DMS79 treated with DMSO at 0.1 percent for 48 hours (cell line): ENCODE measurements at places on chromosomes 11 and 22.

GRCh38 chr11:124648610-124649009 lies 24.9 kb downstream of the SIAE start:
- no peak for DNase-seq

DNA sequence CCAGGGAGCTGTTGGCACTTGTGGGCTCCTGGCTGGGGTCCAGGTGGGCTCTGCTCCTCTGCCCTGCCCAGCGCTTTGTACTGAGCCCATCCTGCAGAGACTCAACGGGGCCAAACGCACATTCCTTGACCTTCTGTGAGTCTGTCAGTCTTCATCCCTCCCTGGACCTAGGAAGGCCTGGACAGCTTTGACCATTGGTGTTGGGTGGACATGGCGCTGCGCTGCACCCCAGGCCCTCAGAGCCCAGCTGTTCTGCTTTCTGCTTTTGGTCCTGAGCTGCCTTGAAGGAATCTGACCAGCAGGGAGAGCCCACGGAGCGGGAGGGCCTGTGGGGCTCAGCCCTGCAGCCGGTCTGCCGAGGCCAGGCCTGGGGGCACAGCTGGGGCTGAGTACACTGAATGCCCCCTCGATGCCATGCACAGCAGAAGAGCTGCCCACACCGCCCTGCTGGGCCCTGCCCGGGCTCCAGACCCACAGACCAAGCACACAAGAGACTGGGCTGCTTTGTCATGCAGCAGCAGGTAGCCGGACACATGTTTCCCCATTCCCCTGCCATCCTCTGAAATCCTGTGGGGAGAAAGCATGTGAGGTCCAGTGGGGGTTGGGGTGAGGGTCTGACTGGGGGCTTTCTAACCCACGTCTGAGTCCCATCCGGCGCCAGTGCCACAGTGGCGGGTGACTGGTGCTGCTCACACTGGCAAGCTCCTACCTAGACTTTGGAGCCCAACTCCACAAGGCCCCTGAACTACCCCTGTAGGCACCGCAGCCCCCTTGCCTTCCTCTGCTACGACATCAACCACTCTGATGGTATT lies 24.1 kb upstream of the CCDC188 start:
- no peak for DNase-seq

GRCh38 chr11:72293391-72293790 lies 49.4 kb upstream of the PHOX2A start:
- no peak for DNase-seq

- DNase-seq: peak; percentile 80
Measured at GRCh38 chr11:36186340-36187175, 102.7 kb downstream of the COMMD9 start.

- DNase-seq: no peak
Measured at GRCh38 chr11:92919048-92919447, 50.4 kb upstream of the MTNR1B start.

- DNase-seq: no peak
Measured at GRCh38 chr11:116332391-116332790, 440.4 kb downstream of the BUD13 start.

- peak; percentile 36 for DNase-seq
Measured at GRCh38 chr11:79440571-79441460, at the start of gene TENM4. TENM4 (minus strand) TSS chr11:79441030; CDS start chr11:79069944, 371,086 bp downstream.

DNA sequence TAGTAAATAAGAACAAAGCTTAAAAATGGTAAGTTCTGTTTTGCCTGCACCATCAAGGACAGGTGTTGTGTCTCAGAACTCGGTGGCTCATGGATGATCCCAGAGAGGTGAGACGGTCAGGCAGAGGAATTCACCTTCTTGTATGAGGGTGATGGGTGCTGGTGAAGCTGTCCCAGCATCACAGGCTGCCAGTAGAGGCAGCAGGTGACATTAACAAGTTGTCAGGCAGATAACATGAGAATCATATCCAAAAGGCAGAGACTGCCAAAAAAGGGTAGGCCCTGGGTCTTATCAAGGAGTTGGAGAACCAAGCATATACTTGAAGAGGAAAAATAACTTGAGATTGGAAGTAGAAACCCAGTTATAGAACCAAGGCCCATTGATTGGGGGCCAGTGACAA lies 437.8 kb downstream of the DYNC2H1 start:
- DNase-seq: no peak

DNA sequence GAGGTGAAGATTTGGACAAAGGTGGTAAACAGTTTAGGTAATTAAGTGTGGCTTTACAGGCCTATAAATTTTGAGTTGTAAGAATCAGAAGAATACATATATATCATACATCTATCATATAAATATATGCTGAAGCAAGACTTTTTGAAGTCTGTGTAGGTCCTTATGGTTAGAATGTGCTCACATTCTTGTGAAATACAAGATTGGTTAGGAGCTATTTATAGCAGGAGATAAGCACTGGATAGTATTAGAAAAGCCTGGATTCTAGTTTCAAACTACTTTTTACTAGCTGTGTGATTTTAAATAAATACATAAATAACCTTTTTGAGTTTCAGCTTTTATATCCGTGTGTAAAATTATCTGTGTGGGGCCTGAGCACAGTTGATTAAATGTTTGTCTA lies 42.3 kb downstream of the ANKRD42 start:
- no peak for DNase-seq

- peak; percentile 4 for DNase-seq
Measured at GRCh38 chr22:24525416-24526037, 29.4 kb downstream of the GUCD1 start.

GRCh38 chr11:119029340-119030028 lies 1.2 kb downstream of the SLC37A4 start:
- DNase-seq: peak; percentile 28

DNA sequence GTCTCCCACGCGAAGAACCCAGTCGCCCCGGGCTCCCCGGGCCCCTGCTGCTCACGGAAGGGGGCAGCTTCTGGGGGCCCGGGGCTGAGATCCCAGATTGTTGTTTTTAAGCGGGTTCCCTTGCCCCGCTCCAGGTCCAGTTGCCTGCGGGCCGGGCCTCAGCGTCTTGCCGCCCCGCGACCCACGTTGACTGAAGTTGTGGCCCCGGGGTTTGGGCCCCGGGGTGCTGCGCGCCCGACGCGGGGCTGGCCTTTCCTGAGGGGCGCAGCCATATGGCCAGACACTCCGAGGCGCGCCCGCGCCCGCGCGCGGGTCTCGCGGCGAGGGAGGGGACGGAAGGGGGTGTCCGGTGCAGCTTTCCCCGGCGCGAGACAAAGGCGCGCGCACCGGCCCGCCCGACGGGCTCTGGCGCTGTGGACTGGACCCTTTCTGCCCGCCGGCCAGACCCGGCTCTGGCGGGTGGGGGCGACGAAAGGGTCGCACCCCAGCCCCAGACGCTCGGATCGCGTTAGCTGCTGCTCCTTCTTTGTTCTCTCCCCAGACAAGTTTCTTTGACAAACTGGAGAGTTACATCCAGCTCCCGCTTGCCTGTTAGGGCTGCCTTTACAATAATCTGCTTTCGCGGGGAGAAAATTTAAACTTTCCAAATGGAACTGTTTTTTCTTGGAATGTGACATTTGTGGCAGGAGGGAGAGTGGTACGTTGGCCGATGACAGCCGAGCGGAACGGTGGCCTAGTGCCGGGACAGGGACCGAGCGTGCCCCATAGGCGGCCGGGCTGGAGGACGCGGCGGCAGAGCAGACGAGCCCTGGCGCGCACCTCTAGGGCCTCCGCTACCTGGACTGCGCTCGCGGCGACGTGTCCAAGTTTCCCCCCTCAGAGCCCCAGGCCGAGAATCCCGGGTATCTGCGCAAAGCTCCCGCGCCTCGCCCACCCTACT lies 716 bp downstream of the AMOTL1 start:
- DNase-seq: peak; percentile 72

DNA sequence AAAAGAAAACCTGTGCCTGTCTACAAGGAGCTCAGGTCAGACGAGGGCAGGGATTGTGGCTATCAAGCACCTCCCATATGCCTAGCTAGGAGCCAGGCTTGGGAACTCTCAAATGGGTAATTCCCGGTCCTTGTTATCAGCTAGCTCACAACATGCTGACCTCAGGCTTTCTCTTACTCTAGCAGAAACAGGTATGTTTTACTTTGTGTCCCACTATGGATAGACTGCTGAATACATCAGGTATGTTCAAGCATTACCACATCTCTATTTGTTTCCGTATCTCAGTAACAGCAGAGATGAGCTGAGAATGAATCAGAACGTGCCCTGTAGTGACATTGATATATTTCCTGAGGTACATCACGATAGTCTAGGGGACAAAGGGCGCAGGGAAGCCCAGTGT lies 29.4 kb downstream of the SHISA8 start:
- DNase-seq: no peak

DNA sequence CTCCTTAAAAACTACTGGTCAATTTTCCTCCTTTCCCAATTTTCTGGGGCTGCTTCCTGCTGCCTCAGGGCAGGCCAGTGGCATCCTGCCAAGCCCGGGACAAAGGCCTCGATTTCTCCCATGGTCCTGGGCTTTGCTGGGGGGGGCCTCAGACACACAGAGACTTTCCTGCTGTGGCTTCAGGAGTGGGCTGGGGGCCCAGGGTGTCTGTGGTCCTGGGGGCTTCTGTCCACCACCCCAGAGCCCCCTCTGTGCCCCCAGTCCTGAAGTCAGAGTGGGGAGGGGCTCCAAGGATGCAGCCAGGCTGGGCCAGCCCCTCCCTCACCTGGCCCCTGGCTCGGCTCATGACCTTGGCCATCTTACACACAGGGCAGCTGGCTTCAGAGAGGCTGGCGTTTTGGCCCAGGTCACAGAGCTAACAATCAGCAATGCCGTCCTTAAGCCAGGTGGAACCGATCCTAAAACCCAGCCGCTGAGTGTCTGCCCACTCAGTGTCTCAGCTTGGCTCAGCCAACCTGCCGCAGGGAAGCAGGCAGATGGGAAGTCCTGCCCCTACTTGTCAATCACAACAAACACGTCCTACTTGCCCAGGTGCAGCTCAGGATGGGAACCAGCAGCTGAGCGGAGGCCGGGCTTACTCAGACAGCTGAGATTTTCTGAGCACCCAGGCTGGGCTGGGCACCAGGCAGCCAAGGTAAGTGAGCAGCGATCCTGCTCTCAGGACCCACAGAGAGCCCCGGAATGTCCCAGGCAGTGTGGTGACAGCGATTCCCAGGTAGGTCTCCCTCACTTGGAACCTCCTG lies 34.6 kb downstream of the OSBPL5 start:
- no peak for DNase-seq

GRCh38 chr11:117663821-117664220 lies 133.2 kb downstream of the DSCAML1 start:
- DNase-seq: peak; percentile 99

- no peak for DNase-seq
Measured at GRCh38 chr11:69013009-69013951, at the start of gene MRGPRF. MRGPRF (minus strand) TSS chr11:69013246; CDS start chr11:69009901, 3,345 bp downstream.

- no peak for DNase-seq
Measured at GRCh38 chr11:14503023-14503422, 3.4 kb upstream of the COPB1 start.

DNA sequence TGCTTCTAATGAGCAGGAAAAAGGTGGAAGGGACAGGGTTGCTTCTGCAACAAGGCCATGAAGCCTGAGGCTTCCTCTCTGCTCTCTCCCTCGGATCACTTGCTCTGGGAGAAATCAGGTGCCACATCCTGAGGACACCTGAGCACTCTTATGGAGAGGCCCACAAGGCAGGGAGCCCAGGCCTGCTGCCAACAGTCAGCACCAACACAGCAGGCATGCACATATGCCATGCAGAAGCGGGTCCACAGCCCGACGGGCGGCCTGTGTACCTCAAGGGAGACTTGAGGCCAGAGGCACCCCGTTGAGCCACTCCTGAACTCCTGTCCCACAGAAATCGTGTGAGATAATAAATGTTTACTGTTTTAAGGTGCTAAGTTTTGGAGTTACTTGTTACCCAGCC lies 9.5 kb downstream of the TTLL12 start:
- DNase-seq: no peak

GRCh38 chr11:56659755-56660154 lies 3.7 kb upstream of the OR5AR1 start:
- DNase-seq: no peak

DNA sequence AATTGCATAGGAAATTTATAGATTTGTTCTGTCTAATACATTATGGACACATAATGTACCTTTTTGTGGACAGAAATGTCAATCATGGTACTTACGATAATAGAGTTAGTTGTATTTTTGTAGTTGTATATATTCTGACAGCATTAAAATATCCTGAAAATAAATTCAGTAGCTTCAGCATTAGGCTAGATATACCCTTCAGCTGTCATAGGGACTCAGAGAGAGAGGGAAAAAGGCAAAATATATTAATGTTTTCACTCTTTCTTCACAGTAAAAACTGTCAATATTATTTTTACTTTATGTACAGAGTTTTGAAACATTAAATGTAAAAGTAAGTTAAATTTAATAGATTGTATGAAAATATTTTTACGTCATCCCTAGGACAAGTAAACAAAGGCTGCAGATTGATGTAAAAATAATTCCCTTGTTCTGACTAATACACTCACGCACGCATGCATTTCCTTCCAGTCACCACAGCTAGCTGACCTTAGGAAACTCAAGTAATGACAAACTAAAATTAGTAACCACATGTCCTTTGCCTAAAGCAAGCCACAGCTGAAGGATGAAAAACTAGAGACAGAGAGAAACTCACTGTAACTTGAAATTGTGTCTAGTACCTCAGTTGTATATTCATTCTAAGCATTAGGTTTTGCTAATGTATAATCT lies 104.7 kb upstream of the CARD18 start:
- DNase-seq: no peak

GRCh38 chr11:71500601-71501021 lies 26.5 kb upstream of the KRTAP5-7 start:
- DNase-seq: no peak

DNA sequence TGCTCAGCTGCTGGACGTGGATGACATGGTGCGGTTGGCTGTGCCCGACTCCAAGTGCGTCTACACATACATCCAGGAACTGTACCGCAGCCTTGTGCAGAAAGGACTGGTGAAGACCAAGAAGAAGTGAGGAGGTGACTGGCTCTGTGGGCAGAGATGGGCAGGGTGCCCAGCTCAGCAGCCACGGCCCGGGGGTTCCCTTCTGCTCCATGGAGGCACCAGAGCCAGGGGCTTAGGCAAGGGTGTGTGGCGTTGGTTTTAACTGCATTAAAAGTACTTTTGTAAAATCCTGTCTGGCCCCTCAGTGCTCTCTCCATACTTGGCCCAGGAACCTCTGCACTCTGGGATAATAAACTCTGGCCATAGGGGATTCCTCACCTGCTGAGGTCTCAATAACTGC lies 12.6 kb downstream of the SMTNL1 start:
- DNase-seq: no peak

- DNase-seq: peak; percentile 27
Measured at GRCh38 chr11:118267486-118267885, 3.4 kb upstream of the MPZL2 start.

GRCh38 chr11:132475026-132475425 lies 1057.3 kb downstream of the OPCML start:
- DNase-seq: no peak

DNA sequence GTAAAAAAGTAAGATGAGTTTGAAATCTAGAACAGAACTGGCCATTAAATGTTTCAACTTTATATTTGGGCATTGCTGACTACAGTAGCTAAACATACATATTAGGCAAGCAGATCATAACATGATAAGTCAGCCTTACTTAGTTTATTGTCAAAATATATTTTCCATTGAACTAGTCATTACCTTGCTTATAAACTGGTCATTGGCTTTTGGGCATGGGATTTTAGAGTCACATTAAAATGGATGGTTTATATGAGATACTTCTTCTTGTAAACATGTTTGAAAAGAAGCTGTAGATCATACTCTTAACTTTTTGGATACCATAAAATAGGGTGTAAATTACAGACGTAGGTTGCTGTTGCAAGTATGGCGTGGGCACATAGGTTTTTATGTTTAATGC lies 2.7 kb downstream of the HIPK3 start:
- DNase-seq: no peak

- DNase-seq: no peak
Measured at GRCh38 chr11:126959700-126960099, 40.9 kb downstream of the KIRREL3 start.
